Lower leg skin (tissue), 4 donors: ENCODE measurements at places on chromosomes 3 and 15. TPM values are rescaled to one million over a fixed set of nuclear protein-coding genes. Genes with fewer than 3 reads are reported as not detected.

- DNase-seq = no peak
These were observed 32.4 kb downstream of the SEC61A1 start for GRCh38 chr3:128084675-128085021.

DNA sequence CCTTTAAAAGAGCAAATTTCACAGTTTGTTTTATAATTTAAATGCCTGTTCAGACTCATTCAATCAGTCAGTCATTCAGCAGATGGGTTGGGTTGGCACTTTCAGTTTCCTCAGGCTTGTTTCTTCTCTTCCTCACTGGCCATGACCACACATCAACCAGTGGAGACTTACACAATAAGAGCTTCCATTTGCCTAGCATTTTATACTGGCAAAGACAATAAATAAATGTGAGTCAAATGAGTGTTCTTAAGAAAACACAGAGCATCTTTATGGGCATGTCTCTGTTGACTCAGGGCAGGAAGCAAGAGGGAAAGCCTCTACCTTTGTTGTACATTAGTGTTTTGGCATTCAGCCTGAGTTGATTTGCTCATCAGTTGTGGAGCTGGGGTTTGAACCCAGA is 122.6 kb downstream of the EPHB1 start:
- DNase-seq = no peak

The LRRK1 gene
- 29.3 TPM for total RNA-seq

DNA sequence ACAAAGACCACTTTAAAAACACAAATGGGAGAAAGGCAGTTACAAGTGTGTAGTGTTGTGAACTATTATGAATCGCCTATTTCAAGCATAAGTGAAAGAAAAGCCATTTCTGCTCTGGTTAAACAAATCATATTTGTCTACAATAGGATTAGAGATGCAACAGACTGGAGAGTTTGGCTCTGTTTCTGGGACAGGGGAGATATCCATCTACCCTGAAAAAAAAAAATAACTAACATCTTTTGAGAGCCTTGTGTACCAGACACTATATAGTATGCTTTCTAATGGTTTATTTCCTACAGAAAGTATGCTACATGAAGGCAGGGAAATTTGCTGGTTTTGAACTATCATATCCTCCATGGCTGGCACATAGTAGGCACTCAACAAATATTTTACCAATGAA is 106.7 kb upstream of the FHIT start:
- DNase-seq = no peak

DNA sequence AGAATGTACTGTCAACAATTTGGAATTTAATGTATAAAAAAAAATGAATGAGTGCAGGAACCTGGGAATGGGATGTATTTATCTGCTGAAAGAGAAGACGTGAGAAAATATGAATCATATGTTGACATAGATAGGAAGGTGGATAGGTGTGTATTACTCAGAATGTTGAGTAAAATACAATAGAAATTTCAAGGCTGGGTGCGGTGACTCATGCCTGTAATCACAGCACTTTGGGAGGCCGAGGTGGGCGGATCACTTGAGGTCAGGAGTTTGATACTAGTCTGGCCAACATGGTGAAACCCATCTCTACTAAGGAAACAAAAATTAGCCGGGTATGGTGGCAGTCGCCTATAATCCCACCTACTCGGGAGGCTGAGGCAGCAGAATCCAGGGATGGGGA is 202.8 kb downstream of the CADM2 start:
- no peak for DNase-seq

The CCDC54 gene
- total RNA-seq = not detected

- DNase-seq = no peak
These were observed 15.6 kb downstream of the THBS1 start for GRCh38 chr15:39596358-39597051.
